Panc1 (cell line): ENCODE measurements at places on chromosomes 6 and 20.

DNA sequence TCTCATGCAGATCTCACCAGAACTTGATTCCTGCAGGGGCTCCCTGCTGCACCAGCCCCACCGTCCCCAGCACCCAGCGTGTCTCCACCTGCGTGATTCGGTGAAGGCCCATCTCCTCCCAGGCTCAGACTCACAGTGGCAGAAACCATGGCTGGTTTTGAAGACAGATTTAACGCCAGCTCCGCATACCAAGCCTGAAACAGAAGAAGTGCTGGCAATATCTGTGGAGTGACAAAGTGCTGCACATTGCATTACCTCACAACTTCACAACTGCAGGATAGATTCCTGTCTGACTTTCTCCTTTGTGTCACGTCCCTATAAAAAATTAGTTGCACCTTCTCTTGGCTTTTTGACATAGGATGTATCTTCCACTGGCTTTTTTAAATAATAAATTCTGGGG, 120.7 kb downstream of the TTLL2 start:
- DNase-seq = no peak

DNA sequence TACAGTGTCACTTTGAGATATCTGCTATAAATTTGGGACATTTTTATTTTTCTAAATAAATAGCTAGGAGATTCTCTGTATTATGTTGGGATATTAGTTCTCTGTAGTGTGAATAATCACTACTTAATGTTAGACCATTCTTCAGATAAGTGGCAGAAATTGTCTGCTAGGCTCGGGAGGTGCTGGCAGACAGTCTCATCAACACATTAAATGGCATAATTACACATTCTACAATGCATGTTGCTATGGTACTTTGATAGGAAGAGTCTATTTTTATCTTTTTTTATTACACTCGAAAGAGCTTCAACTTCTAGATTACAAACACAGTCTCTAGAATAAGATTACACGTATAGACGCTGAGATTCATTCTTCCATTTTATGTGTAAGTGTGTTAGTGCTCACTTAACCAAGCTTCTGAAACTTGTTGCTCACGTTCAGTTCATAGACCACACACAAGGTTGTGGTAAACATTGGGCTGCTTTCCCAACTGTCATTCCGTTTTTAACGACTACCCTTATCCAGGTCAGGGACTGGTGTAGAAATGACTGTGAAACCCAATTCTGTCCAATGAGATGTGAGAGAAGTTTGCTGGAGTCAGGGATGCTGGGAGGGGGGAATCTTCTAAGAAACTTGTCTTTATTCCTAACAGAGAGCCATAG, 78.6 kb downstream of the TPBG start:
- DNase-seq = no peak

GRCh38 chr6:40671001-40671693, 84.0 kb upstream of the LRFN2 start:
- DNase-seq = no peak

- DNase-seq = peak; percentile 24
Measured at GRCh38 chr20:59032713-59033059, 551 bp upstream of the ATP5F1E start.

DNA sequence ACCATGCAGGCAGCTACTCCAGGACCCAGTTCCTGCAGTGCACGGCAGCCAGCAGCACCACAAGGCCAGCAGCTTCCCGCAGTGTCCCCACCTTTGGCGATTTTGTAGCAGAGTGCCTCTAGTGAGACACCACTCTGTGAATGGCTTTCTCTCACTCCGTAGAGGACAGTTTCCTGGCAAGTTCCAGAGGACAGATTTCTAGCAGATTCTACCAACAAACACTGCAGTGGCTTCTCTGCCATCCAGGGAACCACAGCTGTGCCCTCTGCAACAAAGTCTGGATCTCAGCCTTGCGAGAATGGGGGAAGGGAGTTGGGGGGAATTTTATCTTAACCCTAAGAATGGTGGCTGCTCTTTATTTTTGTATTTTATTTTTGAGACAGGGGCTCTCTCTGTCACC, 28.7 kb downstream of the SNHG17 start:
- DNase-seq = no peak

GRCh38 chr6:16883414-16883813, 122.2 kb upstream of the ATXN1 start:
- no peak for DNase-seq

DNA sequence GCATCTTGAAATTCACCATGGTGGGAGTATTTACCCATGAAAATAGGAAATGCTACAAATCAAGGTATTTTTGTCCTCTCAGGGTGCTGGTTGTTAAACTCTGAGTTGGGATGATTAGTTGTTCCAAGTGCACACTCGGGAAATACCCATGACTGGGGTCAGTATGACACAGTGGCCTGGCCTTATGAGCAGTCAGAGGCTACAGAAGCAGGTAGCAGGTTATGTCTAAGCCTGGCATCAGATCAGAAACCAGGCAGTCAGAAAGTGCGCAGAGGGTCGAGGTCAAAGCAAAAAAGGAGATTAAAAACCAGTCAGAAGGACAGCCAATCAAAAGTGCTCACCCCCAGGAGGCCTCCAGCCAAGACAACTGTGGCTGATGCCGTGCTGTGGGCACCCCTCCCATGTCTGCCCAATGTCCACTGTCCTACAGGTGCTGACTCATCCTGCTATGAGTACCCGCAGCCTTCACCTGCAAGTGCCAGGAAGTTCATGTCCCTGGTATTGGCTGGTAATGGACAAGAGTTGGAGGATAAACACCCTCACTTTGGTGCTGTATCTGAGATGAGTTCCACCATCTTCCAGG, 117.4 kb upstream of the SLC24A3 start:
- no peak for DNase-seq

GRCh38 chr6:3571250-3571681, 114.4 kb upstream of the SLC22A23 start:
- DNase-seq = no peak

DNA sequence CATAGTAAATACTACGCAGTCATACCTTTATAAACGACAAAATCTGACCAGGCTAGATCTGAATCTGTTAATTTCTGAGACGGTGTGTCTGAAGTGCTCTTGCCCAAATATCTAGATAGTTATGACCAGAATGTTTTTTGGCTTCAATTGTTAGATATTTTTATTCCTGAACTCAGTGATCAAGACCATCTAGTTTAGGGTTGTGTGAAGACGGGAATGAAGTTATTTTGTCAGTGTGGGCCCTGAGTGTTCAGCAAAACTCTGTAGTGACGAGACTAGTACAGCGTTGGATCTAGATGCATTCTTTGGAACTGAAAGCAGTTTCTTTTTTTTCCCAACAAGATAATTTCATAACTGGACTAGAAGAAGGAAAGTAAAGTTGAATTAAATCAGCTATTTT, 3.1 kb downstream of the STXBP5 start:
- DNase-seq = no peak

- no peak for DNase-seq
Measured at GRCh38 chr6:104218116-104218515, 641.6 kb downstream of the HACE1 start.

- DNase-seq = no peak
Measured at GRCh38 chr20:22623211-22623610, 38.8 kb upstream of the FOXA2 start.

DNA sequence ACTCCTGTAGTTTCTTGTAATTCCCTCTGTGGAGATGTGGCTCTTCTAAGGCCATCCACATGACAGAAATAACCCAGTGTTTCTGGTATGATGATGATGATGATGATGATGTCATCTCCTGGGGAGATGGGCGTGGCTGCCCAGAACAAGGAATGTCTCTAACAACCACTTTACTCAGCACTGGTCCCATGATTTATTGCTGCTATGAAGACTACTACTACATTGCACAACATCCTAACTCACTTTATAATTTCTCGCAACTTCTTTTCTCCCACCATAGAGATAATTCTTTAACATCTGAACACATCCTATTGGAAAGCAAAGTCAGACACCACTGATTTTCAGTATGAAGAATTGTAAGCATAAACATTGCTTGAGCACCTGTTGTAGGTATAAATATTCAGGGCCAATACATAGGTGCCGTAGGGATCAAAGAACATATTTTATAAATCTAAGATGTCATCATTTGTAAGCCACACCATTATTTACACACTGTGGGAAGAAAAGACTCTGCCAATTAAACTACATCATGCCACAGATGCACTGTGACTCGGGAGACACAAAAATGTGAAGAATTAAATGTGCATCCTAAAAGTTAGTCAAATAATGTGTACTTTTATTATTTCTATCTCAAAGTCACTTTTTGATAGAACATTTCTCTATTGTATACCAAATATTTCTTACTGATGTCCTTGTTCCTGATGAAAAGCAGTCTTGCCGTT, 6.4 kb downstream of the TPMT start:
- peak; percentile 15 for DNase-seq

DNA sequence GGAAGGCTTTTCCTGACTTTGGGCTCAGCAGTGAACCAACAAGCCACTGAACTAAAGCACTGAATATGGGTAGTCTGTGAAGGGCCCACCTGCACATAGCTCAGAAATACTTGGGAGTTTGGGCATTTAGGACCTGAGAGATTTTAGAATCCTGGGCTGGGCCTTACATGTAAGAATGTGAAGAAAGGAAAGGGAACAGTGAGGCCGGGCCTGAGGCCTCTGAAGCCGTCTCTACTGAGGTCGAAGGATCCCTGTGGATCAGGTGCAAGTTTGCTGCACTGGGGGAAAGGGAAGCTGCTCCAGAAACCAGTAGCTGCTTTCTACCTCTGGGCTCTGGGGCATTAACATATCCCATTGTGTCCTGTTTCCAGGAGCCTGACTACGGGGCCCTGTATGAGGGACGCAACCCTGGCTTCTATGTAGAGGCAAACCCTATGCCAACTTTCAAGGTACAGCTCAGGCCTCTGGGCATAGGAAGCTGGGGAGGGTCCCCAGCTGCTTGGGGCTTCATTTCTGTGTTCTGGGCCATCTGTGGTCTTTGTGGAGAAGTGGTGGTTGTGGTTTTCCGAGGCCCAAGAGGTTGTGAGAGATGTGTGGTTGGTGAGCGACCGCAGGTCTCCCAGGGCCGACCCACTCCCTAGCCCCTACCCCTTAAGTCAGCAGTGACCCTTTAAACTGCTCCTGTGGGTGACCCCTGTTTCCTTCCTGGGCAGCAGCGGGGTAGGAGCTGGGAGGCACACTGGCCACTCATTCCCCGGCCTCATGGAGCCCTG, 30.3 kb downstream of the PLCG1 start:
- DNase-seq = no peak
